NCI-H1694 treated with DMSO at 0.1 percent for 48 hours (cell line): ENCODE measurements at places on chromosomes 12 and 14.

- no peak for DNase-seq
Observed at GRCh38 chr12:90979951-90980350, 24.8 kb downstream of the EPYC start.

DNA sequence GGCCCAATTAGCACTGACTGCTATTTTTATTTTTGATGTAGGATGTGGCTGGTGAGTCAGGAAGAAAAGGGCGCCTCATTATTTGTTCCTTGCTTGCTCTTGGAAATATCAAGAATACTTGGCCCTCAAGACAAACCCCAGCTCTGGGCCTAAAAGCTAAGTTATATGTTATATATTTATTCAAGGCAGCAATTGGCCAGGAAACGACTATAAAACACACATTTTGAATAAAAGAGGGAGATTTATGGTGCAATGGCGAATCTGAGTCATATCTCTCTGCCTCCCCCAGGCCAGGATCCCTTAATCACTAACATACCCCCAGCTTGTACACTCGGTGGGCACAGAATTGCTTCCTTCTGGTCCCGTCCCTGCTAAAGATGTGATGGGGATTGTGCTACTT is 63.3 kb downstream of the TBX5 start:
- DNase-seq = no peak

- no peak for DNase-seq
Observed at GRCh38 chr12:94208622-94208966, 60.2 kb downstream of the PLXNC1 start.

DNA sequence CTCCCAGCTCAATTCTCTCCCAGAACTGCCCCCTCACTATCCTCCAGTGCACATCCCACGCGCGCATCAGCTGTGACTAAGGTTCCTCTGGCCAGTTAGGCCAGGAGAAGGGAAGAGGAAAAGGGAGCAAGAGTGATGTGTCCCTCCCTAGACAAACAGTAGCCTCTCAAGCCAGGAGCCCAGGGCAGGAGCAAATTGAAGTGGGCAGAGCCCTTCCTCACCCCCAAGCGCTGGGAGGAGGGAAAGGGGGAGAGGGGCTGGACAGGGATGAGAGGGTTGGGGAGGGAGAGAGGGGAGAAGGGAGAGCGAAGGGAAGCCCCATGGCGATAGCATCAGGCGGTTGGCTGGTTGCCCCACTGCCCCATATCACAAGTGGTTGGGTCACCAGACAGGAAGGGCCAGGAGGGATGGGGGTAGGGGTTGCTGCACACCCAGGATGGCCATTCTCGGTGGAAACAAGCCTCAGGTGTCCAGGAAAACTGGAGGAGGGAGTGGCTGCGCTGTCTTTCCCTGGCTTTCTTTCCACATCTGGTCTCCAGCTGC is 1.1 kb downstream of the CD63 start:
- DNase-seq = no peak

- no peak for DNase-seq
Observed at GRCh38 chr14:49977126-49977841, 84.4 kb downstream of the ARF6 start.

GRCh38 chr14:85250414-85251189 is 279.3 kb upstream of the FLRT2 start:
- no peak for DNase-seq

- no peak for DNase-seq
Observed at GRCh38 chr14:31492759-31493498, 5.1 kb upstream of the GPR33 start.

DNA sequence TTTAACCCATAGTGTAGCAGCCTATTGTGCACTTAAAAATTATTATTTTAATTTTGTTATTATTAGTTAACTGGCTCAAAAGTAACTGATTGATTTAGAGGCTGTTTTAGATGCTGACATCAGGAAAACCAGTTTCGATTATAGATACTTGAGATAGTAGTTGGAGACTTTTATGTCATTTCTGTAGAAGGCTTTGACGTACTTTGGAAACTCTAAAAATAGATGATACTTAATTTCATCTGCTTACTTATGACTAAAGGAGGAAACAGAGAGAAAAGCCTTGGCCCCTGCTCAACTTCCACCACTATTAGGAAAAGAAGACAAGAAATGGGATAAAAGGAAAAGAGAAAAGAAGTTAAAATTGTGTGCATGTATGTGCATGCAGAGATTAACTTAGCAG is 219.3 kb upstream of the HMGA2 start:
- DNase-seq = no peak

DNA sequence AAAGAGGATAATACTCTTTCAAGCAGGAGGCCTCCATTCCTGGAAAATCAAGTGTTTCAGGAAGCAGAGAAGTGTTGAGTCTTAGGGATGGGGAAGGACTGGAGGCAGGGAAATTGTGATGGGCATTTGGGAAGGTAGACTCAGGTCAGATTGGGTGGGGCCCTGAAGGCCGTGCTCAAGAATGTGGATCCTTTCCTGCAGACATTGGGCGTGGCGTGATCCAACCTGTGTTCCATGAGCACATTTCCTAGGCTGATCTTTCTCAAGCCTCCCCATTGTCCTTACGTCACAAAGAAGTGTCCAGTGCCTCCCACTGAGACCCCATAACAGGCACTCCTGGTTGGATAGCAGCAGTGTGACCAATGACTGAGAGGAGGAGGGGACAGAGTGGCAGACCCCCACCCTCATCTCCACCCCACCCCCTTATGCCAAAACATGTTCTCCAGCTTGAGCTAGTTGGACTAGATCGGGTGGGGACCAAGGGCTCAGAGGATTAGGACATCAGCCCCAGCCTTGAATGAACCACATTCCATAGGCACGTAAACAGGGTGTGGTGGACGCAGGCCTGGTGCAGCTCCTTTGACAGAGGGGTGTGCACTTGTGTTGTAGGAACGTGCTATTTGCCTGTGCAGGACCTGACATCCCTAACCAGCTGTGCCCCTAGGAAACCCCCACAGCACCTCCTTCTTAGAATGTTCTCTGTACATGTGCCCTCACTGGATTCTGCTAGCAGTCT is 76.8 kb downstream of the TTC9 start:
- DNase-seq = no peak

GRCh38 chr12:50772470-50772869 is 8.6 kb downstream of the ATF1 start:
- DNase-seq = no peak

DNA sequence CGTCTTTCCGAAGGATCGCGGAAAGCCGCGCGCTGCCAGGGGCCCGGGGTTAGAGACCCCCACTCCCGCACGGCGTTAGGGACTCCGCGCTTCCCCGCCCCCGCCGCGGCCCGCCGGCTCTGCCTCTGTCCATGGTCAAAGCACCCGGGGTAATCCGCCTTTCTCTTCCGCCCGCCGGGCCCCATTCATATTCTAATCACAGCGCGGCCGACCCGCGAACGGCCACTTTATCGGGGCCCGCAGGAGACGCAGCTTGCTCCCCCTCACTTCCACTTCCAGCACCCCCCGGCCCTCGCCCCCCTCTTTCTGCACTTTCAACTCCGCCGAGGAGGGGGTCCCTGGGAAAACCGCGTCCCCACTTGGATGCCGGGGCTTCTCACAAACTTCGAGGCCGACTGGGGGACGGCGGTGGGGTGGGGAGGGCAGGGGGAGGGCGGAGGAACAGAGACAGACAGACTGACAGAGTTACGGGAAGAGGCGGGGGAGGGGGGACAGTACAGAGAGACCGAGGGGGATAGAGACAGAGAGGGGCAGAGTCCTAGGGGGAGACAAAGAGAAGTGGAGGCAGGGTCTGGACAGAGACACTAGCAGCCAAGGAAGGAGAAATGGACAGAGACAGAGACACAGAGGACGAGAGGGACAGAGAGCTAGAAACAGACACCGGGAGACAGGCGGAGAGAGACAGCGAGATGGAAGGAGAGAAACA is 1.1 kb upstream of the RFX4 start:
- no peak for DNase-seq

DNA sequence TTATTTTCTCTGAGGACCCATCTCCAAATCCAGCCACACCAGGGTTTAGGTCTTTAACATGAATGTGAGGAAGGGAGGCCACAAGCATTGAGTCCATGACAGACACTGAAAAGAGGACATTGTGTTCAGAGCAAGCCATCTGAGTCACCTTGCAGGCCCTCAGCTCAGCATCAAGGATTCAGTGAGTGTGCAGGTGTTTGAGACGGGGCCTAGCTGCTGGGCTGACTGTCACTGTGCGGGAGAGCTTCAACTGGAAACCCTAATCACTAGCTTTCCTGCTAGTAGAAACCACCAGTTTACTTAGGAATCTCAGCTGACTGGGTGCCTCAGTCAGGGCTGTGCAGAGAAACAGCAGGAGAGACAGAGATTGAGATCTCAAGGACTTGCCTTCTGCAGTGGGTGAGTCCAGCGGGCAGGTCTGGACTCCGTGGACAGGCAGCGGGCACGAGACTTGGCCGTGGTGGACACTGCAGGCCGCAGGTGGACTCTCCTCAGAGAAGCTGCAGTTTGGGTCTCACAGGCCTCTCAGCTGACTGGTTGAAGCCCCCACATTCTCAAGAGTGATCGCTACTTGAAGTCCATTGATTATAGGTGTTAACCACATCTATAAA is 86.1 kb upstream of the DYNC1H1 start:
- no peak for DNase-seq

GRCh38 chr14:92712654-92713051 is 35.8 kb downstream of the LGMN start:
- DNase-seq = no peak

DNA sequence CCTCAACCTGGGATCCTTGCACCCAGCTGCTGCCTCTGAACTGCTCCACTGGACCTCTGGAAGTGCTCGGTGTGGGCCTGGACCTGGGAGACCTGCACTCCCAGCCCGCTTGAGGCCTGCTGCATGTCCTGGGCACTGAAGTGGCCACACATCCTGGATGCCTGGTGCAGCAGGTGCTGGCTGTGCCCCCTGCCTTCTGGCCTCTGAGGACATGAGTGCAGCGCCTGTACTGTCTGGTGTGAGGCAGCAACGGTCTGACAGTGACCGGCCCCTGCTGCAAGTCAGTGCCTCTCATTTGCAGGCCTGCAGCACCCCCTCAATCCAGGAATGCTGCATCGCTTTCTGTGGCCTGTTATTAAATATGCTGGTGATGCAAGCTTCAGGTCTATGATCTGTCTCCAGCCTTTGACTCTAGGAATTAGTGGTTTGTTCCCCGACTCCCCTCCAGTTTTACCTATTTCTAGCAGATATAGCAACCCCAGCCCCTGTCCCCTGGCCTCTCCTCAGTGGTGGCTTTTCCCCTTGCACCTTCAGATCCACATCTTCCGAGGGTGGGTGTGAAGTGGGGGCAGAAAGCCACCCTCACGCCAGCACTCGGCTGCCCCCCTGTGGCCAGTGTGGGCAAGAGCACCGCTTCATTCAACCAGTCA is 3.6 kb downstream of the SMIM41 start:
- peak; percentile 39 for DNase-seq

- DNase-seq = no peak
Observed at GRCh38 chr14:90774316-90774715, 41.9 kb downstream of the TTC7B start.

DNA sequence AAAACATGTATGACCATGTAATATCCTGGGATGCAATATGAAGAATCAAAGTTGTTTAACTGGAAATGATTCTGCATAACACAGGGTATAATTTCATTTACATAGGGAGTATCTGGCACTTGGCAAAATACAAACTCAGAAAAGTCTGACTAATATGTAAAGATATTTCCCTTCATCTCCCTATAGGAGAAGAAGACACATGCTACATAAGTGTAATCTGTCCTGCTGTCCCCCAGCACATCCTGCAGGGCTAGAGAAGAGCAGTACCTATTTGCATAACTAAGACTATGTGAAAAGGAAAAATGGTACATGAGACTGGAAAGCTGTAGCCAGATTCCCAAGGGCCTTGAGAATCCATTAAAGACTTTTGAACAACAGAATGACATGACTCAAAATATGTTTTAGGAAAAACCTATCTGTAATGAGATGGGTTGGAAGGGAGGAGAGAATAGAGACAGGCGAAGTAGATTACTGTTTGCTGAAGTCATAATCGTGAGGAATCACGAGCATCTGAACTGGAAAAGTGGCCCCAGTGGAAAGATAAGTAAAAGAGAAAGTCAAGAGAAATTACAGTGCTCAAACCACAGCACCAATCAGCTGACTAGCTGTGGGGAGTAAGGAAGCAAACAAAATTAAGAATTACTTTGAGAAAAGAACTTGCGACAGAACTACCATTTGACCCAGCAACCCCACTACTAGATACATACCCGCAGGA is 155.1 kb upstream of the HMGA2 start:
- DNase-seq = no peak

GRCh38 chr12:23472329-23472971 is 477.0 kb downstream of the SOX5 start:
- no peak for DNase-seq

GRCh38 chr12:107411792-107412535 is 273.6 kb upstream of the PWP1 start:
- no peak for DNase-seq

DNA sequence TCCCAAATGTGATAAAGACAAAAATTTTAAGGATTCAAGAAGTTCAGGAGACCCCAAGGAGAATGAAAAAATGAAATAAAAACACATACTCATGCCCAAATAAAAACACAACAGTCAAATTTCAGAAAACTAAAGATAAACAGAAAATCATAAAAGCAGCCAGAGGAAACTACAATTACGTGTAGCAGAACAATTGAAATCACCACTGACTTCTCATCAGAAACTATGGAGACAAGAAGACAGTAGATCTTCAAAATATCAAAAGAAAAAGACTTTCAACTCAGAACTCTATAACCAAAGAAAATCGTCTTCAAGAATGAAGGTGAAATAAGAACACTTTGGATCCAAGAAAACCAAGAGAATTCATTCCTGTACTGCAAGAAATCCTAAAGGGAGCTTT is 54.9 kb downstream of the DIO3 start:
- no peak for DNase-seq

DNA sequence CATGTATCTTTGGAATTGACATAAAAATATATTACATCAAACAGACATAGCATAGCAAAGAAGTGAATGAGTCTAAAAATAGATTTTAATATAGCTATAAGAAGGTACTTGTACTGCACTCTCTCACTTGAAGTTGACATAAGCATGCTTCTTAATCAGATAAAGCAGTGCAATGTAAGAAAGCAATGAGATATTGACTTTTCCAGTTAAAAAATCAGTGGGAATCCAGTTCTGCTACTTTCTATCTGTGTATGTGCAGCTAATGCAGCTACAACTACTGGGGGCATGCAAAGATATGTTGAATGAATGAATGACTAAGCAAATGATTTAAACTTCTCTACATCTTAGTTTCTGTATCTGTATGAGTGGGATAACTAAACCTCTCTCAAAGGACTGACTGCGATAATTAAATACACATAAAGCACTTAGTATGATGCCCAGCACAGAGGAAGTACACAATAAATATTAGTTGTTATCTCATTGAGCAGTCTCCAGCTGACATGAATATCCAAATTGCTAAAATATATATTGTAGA is 10.3 kb downstream of the WASHC3 start:
- no peak for DNase-seq
